Activated naive CD4-positive, alpha-beta T cell treated with anti-CD3 and anti-CD28 coated beads, Interleukin-2, amount 10 ng/mL, durations not matched to agents 5 hours and 36 hours (primary cell): ENCODE measurements at places on chromosomes 1 and 21. TPM values are rescaled to one million over a fixed set of nuclear protein-coding genes. Genes with fewer than 3 reads are reported as not detected.

PIGR gene
- total RNA-seq: not detected

TMPRSS15 gene
- not detected for total RNA-seq

TSEN15 gene
- 38.3 TPM for total RNA-seq

ZNF670 gene
- 1.7 TPM for total RNA-seq

CFAP57 gene
- not detected for total RNA-seq

C8A gene
- not detected for total RNA-seq

S100A7 gene
- not detected for total RNA-seq

CYP4Z1 gene
- not detected for total RNA-seq

IL19 gene
- total RNA-seq: not detected

PGLYRP3 gene
- total RNA-seq: not detected

C1orf87 gene
- not detected for total RNA-seq

DCAF6 gene
- total RNA-seq: 20.3 TPM
